Kidney epithelial cell (primary cell): ENCODE measurements at places on chromosomes 6 and 20.

DNA sequence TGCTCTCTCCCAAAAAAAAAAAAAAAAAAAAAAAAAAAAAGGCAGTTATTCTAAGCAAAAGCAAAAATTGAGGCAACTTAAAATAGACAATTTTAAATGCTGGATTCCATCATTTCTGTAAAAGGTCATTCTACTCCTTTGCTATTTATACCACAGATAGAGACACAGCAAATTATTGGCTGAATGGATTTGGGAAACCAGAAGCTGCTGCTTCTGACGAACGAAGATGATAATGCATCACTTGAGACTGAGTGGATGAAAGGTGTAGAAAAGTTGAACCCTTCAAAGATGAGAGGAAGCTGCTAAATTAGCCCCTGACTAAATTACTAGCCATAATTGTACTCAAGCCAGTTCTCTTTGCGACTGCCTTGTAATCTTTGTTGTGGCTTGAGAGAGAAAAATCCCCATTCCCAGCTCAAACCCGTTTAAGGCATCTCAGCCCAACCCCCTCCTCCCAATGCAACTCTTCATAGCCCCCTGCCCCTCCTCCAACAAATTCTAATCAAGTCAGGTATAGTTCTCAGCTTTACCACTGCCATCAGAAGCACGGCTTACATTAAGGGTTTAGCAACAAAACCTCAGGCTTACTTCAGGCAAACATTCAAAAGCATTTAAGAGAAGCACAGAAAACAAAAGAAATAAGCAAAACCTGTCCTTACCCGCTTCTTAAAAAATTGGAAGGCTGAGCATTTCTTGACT, 1.0 kb downstream of the SGK1 start:
- DNase-seq = no peak

DNA sequence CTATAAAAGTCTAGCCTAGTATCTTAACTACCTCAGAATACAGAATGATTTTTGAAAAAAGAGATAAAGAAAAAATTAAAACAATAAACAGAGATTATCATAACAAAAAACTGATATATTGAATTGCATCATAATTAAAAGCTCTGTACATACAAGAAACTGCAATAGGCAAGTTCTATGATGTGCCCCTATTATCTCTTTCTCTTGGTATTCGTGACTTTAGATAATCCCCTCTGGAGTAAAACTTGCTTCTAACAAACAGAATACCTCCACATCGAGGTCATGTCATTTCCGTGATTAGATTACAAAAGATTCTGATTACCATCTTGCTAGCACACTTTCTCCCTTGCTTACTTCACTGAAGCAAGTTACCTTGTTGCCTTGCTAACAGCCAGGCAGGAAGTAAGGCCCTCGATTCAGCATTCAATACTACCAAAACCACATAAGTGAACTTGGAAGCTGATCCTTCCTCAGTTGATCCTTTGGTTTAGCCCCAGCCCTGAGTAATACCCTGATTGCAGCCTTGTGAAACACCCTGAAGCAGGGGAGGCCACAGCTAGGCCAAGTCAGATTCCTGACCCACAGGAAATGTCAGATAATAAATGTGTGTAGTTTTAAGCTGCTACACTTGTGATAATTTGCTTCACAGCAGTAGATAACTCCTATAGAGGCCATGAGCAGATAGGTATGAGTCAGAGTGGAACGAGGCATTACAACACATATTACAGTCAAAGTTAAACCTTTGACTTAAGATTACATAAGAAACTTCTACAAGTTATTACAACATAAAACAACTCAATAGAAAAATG, 53.7 kb upstream of the TMX4 start:
- peak; percentile 14 for DNase-seq

- no peak for DNase-seq
These were observed 9.6 kb upstream of the SLC2A10 start for GRCh38 chr20:46699651-46700359.

DNA sequence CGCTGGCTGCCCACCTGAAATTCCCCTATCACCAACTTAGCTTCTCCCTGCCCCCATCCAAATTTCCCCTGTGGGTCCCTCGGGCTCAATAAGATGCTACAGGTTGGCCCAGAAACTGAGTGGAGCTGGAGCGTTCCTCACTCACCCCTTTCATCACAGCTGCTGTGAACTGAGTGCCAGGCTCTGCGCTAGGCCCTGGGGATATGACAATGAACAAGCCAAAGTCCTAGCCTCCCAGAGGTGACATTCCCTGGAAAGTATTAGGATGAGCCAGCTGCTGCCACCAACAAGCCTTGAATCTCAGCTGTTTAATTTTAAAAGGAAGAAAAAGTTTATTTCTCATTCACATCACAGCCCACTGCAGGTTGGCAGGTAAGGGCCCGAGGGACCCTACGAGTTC, 86.6 kb upstream of the EYA2 start:
- no peak for DNase-seq

- DNase-seq = no peak
These were observed 52.2 kb downstream of the TOP1 start for GRCh38 chr20:41080866-41081265.

GRCh38 chr6:156938143-156938542, 161.0 kb downstream of the ARID1B start:
- DNase-seq = no peak

- DNase-seq = no peak
These were observed 96.9 kb upstream of the PTPRK start for GRCh38 chr6:128617285-128617684.

DNA sequence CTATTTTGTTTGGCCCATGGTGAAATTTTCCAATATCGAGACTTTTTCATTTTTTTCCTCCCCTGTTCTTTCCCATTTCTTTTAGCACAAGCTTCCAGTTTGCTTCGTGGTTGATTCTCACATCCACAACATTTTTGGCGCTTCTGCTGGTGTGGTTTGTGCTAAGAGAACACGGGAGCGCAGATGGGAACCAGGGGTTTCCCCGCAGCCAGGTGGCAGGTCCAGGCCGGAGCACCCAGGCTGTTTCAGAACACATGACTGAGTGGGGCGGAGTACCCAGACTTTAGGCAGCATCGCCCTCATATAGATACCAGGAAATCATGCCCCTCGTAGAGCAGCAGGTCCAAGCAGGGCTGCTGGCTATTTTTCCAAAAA, 58.0 kb downstream of the SYTL3 start:
- no peak for DNase-seq

GRCh38 chr6:106145741-106146227, 59.6 kb downstream of the PRDM1 start:
- DNase-seq = no peak

DNA sequence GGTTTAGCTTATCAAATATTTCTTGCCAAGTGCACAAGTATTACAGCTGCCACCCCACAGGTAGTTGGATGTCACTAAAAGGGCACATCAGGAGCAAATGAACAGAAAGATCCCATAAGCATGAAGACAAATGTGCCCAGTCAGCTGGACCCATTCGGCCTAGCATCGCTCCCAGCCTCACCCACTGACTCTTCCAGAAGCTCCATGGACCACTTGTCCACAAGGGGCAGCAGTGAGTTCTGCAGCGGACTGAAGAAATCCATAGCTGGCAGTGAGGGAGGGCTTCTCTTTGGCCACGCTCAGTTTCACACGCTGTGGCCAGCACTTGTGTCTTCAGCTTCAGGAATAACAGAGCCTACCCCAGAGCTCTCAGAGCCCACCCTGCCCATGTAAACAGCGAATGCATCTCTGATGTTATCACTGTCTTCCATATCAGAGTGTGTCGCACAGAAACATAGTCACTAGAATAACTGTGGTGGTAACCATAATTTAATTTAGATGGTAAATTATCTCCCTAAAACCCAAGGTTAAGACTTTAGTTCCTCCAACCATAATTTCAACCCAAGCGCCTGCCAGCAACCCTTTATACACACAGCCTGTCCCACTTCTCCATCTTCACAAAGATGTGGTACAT, 15.8 kb downstream of the CGA start:
- peak; percentile 34 for DNase-seq

GRCh38 chr6:167839343-167839742, 12.6 kb downstream of the AFDN start:
- no peak for DNase-seq

GRCh38 chr6:112613410-112613809, 266.3 kb downstream of the RFPL4B start:
- DNase-seq = no peak

DNA sequence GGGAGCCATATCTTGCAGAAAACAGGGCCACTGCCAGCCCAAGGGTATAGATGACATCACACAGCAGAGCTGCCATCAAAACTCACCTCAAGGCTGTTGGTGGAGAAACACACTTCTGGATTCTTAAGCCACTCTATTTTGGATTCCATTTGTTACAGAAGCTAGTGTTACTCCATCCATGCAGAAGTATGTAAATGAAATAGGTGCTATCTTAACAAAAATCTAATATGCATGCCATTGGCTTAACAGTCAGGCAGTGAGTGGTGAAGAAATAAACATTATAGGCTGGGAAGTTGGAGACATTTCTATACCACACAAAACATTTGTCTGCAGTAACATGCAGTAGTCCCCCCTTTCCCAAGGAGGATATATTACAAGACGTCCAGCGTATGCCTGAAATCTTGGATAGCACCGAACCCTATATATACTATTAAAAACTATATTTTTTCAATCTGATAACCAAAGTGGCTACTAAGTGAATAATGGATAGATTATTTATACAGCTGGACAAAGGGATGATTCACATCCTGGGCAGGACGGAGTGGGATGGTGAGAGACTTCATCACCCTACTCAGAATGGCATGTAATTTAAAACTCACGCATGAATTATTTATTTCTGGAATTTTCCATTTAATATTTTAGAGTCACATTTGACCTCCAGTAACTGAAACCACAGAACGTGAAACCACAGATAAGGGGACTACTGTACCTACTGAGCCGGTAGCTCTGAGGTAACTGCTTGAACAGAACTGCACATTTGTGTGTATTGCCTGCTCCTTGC, 160.0 kb upstream of the PLN start:
- DNase-seq = peak; percentile 68

- no peak for DNase-seq
These were observed 48.1 kb downstream of the NOL4L start for GRCh38 chr20:32536851-32537656.

- no peak for DNase-seq
These were observed 29.5 kb downstream of the LYRM4 start for GRCh38 chr6:5231289-5231688.

- DNase-seq = no peak
These were observed 753.4 kb upstream of the ADGRB3 start for GRCh38 chr6:67881706-67882065.

GRCh38 chr6:25556516-25556915, 95.5 kb upstream of the SCGN start:
- peak; percentile 31 for DNase-seq

DNA sequence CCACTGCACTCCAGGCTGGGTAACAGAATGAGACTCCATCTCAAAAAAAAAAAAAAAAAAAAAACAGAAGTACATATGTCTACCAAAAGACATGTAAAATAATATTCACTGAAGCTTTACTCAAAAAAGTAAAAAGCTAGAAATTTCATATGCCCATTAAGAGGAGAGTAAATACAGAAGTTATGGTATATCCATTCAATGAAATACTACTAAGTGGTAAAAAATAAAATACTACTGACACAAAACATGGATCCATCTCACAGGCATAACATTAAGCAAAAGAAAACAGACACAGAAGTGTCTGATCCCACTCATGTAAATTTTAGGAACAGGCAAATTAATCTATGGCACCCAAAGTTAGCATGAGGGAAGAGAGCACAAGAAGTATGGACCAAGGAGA, 52.6 kb downstream of the TASP1 start:
- no peak for DNase-seq

GRCh38 chr6:158057213-158057987, 75.7 kb downstream of the SYNJ2 start:
- peak; percentile 88 for DNase-seq

DNA sequence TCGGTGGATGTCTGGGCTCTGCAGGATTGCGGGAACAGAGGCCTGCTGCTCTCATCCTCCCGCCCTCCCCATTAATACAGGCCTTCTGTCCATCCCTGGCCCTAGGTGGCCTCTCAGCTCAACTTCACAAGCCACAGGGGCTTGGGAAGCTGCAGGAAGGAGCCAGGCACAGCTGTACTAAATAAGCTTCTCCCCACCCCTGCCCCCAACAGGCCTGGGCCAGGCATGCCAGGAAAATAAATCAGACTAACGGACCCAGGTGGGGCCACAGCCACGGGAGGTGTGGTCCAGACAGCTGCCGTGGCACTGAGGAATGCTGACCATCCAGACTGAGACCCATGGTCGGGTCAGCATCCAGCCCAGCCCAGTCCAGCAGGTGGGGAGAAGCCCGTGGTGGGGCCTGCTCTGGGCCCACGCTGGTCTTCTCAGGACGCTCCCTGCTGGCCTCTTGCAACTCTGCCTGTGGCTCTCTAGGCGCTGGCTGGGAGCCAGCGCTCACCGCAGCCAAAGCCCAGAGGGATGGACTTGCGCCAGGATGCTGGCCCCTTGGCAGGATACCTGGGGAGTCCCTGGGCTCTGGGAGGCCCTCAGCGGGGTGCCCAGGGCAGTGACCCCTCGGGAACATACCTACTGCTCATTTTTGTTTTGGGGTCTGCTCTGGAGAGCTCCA, 8.6 kb upstream of the YTHDF1 start:
- no peak for DNase-seq
